ENCODE measurements at places on chromosomes 1 and 21.

DNA sequence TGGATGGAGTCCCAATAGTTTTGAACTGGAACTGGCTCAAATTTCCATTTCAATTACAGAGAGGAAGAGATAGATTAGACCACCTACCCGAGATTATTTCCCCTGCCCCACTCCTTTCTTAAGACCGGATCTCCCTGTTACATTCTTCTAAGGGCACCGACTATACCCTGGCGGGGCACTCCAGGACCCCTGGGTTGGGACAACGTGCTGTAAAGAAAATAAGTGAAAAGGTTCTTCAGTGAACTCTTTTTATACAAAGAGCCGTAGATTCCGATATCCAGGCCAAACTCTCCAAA lies 6.7 kb downstream of the NR5A2 start:
- DNase-seq: no peak

GRCh38 chr1:160098852-160099561 lies 588 bp upstream of the IGSF8 start:
- DNase-seq: peak; percentile 97

DNA sequence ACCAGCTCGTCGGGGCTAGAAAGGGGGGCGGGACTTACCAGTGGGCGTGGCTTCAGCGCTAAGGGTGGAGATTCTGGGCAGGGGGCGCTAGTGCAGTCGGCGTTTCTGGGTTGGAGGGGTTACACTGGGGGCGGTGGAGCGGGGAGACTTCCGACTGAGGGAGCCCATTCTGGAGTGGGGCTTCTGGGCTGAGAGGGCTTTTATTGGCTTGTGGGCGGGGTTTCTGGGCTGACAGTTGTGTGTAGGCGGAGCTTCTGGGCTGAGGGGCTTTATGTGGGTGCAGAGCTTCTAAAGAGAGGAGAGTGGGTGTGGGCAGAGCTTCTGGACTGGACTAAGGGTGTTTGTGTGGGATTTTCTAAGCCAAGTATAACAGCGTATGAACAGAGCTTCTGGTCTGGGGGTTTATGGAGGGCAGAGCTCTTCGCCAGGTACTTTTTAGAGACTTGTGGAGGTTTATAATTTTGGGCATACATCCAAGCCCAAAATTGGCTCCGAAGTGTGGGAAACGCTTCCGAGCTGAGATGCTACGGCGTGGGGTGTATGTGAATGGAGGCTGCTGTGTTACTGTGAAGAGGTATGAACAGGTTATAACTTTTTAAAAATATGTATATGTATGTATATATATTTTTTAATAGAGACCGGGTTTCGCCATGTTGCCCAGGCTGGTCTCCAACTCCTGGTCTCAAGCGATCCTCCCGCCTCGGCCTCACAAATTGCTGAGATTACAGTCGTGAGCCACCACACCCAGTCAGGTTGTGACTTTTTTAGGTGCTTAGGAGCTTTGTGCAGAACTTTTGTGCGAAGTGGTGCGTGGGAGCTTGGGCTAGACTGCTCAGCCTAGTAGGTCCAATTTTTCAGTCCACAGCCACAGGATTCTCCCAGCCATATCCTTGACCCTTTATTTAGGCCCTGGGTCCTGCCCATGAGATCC lies 825 bp downstream of the TMEM39B start:
- peak; percentile 96 for DNase-seq

DNA sequence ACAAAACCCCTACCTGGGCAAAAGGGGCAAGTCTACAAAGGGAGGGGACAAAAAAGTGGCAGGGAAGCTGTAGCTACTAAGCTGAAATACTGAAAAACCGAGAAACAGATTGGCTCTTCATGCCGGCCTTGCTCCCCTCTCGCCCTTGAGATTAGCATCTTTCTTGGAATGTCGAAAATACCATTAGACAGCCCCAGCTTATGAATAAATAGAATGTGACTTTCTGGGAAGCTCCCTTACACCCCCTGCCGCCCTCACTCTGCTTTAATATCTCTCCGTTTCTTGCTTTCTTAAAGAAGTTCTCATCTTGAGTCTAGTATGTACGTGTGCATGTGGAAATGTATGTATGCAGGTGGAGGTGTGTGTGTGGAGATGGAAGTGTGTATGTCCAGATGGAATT lies 14.1 kb downstream of the TRAF3IP3 start:
- DNase-seq: no peak

GRCh38 chr1:14345946-14346550 lies 252.4 kb upstream of the KAZN start:
- DNase-seq: no peak

GRCh38 chr1:1550591-1551432 lies 10.4 kb upstream of the TMEM240 start:
- peak; percentile 55 for DNase-seq

DNA sequence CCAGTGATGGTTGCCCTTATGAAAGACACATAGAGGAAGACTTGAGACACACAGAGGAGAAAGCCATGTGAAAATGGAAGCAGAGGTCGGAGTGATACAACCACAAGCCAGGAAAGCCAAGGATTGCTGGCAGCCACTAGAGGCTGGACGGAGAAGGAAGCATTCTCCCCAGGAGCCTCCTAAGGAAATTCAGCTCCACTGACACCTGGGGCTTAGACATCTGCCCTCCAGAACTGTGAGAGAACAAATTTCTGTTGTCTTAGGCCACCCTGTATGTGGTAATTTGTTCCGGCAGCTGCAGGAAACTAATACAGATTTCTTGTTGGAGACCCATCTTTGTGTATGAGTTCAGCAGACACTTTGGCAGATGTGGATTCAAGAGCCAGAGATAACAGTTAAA lies 126.9 kb upstream of the ATP1A1 start:
- DNase-seq: no peak

GRCh38 chr1:159185121-159185520 lies 13.7 kb downstream of the CADM3 start:
- no peak for DNase-seq

DNA sequence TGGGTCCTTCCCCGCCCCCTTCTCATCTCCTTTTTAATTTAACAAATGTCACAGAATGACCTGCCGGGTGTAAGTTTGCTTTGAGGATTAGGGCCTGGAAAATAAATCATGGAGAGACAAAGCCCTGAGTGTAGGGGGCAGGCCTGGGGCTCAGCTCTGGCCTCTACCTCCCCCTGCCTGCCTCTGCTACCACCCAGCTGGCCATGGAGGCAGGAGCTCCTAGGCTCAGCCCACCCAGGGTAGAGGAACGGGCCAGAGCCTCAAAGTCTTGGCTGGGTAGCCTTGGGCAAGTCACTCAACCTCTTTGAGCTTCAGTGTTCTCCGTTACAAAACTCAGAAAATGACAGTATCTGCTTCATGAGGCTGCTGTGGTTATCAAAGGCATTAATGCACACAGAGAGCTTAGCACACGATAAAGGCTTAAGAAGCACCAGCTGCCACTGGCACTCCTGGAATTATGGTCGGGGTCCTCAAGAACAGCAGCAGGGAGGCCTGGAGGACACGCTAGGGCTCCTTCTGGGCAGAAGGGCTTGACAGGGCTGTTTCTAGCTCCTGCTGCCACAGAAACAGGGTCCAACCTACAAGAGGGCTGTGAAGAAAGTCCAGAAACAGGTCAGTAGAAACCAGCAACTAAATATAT lies 39.0 kb downstream of the LRP8 start:
- DNase-seq: no peak

GRCh38 chr1:172185996-172186395 lies 234.5 kb upstream of the C1orf105 start:
- no peak for DNase-seq

DNA sequence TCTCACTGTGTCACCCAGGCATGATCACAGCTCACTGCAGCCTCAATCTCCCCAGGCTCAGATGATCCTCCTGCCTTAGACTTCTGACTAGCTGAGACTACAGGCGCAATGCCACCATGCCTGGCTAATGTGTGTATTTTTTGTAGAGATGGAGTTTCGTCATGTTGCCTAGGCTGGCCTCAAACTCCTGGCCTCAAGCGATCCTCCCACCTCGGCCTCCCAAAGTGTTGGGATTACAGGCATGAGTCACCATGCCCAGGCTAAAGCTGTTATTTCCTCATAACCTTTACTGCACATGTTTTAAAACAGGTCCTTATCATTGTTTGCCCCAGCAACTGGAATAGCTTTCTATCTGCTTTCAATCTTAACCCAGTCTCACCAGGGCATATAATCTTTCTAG lies 2.9 kb downstream of the SARS1 start:
- no peak for DNase-seq

- no peak for DNase-seq
These were observed 47.1 kb upstream of the ARHGAP29 start for GRCh38 chr1:94284476-94284875.

- no peak for DNase-seq
These were observed 181.5 kb downstream of the PLPP3 start for GRCh38 chr1:56397811-56398231.

DNA sequence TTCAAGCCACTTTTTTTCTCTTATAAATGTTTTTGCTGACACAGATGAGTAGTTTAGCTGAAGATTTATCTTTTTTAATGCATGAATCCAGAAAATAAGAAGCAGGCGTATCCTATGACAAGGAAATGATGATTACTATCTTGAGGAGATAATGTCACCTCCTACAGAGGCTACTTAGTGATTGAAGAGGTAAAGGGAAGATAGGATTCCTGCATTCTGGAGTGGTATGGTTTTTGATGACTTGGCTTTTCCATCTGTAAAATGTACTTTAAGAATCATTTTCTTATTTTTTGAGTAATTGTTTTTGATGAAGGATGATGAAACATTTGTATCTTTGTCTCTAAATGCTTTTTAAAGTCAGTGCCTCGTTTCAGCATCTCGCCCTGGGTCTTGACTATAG lies 122.9 kb downstream of the SPATA46 start:
- DNase-seq: no peak

- DNase-seq: no peak
These were observed 4.5 kb upstream of the CD101 start for GRCh38 chr1:116997066-116997465.

Data from NAMALWA (cell line).